ENCODE measurements at places on chromosomes 2 and 18.

GRCh38 chr2:150023044-150023443 lies 435.5 kb upstream of the MMADHC start:
- no peak for DNase-seq

DNA sequence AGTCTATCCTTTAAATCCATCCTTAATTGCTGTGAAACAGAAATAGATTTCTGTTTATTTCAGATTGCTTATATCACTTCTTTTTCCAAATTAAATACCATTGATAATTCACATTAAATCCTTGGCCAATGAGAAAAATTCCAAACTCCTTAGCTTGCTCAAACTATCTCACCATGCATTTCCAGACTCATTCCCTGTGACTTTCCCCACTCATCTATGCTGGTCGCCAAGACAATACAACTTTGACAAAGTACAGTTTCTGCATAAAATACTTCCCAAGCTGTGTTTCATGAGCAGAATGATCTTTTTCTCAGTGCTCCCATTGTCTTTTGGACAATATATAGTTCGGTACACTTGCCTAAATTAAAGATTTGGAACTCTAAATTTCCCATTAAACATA lies 575.6 kb downstream of the CPS1 start:
- no peak for DNase-seq

GRCh38 chr2:202186641-202187202 lies 51.7 kb downstream of the SUMO1 start:
- no peak for DNase-seq

GRCh38 chr2:149353421-149353820 lies 23.0 kb downstream of the LYPD6 start:
- no peak for DNase-seq

DNA sequence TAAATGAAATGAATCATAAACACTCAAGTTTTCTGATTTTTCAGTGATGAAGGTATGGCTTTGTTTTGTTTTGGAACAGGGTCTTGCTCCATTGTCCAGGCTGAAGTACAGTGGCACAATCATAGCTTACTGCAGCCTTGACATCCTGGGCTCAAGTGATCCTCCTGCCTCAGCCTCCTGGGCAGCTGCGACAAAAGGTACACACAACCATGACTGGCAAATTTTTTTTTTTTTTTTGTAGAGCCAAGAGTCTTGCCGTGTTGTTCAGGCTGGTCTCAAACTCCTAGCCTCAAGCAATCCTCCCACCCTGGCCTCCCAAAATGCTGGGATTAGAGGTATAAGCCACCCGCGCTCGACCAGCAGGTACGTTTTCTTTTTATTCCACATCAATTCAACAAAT lies 22.5 kb upstream of the LRP2 start:
- DNase-seq: no peak

GRCh38 chr2:73908689-73909652 lies 16.2 kb downstream of the ACTG2 start:
- DNase-seq: no peak

DNA sequence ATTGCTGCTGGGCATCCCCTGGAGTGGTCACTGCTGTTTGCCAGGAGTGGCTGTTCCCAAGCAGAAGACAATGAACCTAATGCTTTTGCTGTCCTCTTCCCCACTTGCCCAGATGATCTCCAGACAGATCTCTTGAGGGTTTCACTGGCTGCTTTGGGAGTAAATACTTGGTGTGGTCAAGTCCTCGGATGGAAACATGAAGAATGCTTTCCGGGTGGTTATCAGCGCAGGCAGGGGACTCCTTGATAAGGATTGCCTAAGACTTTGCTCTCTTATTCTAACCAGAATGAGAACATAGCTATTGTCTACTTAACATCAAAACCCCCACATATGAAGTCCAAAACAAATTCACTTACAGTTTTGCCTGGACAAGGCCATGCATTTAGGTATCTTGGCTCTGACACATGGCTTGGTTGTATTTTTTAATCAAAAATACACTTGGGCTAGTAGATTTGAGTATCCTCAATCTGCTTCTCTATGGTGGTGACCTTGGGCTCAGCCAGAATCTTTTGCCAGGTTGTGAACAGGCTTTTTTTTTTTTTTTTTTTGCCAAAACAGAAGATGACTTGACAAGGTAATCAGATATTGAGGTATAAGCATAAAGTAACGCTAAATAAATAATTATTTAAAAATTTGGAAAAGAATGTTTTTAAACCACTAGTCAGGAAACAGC lies 34.8 kb upstream of the MYO3B start:
- DNase-seq: no peak

- no peak for DNase-seq
Observed at GRCh38 chr2:27149570-27150405, 984 bp downstream of the TCF23 start.

GRCh38 chr2:161625314-161625919 lies 1.2 kb downstream of the SLC4A10 start:
- DNase-seq: no peak

DNA sequence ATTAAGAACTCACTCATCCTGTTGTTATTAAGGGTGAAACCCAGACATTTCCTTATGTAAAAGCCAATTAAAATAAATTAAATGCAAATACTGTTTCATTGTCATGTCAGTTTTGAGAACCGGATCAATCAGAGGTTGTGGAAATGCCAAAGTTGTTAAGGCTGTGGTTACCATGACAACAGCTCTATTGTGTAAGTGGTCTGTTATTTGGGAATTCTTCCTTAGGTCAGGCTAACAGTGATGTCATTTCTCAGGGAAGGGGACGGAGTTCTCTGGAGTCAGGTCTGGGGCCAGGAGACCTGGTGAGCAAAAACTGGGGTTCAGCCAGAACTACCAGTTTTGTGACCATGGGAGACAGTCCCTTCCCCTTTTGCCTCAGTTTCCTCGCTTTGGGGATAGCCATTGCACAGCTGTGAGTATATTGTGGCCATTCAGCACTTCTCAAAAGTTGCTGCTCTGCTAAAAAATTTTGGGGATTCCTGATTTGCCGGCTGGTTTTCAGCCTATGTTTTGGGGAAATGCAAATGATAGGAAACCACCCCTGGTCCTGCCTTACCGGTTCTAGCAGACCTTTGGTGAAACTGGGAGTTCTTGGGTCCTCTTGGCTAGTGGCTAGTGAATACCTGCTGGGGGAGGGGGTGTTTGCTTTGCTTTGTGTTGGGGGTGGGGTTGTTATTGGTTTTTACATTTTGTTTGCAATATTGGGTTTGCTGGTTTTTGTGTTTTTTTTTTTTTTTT lies 21.6 kb downstream of the HPCAL1 start:
- DNase-seq: no peak

DNA sequence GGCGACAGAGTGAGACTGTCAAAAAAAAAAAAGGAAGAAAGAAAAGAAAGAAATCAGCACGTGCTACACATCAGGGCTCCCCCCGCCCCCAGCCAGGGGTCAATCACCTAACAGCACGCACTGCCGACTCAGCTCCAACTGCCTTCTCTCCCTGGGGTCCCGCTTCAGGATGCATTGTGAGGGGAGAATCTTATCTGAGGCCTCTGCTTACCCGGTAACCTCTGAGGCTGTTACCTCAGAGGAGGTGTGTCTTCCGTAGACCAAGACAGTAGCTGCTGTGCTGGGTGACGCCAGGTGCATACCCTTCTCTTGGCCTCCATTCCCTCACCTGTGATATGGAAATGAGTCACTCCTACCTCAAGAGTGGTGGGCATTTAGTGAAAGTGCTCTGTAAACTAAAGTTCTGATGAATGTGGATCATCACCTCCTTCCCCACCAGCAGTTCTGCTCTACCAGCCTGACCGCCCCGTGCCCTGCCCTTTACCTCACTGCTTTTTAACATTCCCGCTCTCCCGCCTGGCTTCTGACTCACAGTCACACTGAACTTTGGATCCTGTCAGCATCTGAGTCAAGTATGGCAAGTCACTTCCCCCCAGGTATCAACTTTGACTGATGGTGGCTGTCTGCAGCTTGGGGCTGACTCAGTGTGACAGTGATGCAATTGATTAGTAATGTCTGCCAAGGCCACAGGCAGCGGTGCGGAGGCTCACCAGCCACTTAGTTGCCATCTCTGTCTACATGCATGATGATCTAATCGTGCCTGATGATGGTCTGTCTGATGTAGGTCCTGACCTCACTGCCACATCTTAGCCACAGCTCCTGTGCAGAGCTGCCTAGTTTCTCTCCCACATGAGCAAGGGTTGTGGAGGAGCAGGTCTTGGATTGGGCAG lies 20.1 kb downstream of the ARID5A start:
- DNase-seq: no peak

GRCh38 chr2:67048314-67048713 lies 348.8 kb upstream of the ETAA1 start:
- DNase-seq: no peak

- DNase-seq: peak; percentile 72
Observed at GRCh38 chr2:28395334-28396061, 2.8 kb downstream of the FOSL2 start.

GRCh38 chr18:79258447-79258846 lies 137.3 kb upstream of the NFATC1 start:
- DNase-seq: no peak

GRCh38 chr2:10517351-10518043 lies 69.4 kb upstream of the ODC1 start:
- DNase-seq: no peak

GRCh38 chr2:177281400-177282180 lies 17.1 kb upstream of the NFE2L2 start:
- no peak for DNase-seq
